CD14-positive monocyte (primary cell): ENCODE measurements at places on chromosomes 6 and 20.
A peak's percentile ranks its signal among the peaks of the same experiment; 100 is the strongest.

- H3K27me3 ChIP-seq: no peaks in the 10 kb centered on the region
- no peak for DNase-seq
Observed at GRCh38 chr6:113301651-113302050, 555.5 kb upstream of the MARCKS start.

DNA sequence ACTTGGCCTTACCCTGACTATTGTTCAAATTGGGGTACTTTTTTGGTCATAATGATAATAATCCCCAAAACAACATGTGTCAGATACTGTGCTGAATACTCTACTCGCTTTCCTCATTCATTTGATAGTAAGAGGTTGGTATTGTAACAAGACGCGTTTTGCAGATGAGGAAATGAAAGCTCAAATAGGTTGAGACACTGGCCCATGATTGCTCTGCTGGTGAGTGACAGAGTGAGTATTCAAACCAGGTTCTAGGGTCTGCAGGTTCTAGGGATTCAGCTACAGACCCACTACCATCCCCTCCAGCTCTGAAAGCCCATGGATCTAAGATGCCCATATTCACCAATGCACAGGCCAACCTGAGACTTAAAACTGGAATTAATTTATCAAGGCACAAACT lies 1.3 kb upstream of the ENPP4 start:
- peaks cover 31% of the 10 kb centered on the region for H3K4me1 ChIP-seq
- peak; percentile 37 for DNase-seq
- H3K4me3 ChIP-seq: no peak overlapping the region
- no peaks in the 10 kb centered on the region for H3K36me3 ChIP-seq

DNA sequence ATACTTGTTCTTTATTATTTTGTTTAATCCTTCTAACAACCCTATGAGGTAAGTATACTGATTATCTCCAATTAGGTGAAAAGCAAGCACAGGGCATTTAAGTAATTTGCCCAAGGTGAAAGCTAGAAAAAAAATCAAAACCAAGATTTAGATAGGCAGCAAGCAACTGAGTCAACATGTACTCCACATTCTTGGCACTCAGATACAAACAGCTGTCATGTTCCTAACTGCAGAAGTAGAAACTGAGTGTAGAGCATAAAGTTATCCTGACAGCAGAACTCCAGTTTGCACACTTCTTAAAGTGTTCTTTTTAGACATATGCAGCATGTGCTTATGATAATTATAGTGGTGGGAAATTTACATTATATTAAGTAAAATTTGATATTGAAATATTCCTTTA lies 278.1 kb downstream of the MEI4 start:
- H3K4me3 ChIP-seq: no peak overlapping the region
- DNase-seq: no peak
- H3K27ac ChIP-seq: no peak overlapping the region
- no peaks in the 10 kb centered on the region for H3K36me3 ChIP-seq

DNA sequence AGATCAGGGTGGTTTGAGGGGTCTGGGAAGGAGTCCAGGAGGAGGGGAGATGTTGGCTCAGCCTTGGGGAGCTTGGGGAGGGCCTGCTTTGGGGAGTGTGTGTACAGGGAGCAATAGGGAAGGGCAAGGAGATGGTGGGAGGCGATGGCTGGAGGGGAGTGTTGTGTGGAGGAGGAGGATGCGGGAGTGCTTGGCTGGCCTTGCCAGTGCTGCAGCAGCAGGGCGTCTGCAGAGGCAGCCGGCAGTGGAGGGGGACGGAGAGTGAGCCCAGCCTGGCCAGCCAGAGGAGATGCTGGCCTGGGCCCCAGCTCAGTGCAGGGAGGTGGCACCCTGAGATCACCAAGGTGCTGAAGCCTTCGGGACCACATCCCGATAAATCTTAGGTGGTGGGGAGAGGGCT lies 3.9 kb downstream of the IP6K3 start:
- H3K36me3 ChIP-seq: no peaks in the 10 kb centered on the region
- no peak overlapping the region for H3K4me3 ChIP-seq
- H3K4me1 ChIP-seq: peaks cover 12% of the 10 kb centered on the region
- DNase-seq: no peak
- H3K27me3 ChIP-seq: no peaks in the 10 kb centered on the region
- no peak overlapping the region for H3K27ac ChIP-seq

DNA sequence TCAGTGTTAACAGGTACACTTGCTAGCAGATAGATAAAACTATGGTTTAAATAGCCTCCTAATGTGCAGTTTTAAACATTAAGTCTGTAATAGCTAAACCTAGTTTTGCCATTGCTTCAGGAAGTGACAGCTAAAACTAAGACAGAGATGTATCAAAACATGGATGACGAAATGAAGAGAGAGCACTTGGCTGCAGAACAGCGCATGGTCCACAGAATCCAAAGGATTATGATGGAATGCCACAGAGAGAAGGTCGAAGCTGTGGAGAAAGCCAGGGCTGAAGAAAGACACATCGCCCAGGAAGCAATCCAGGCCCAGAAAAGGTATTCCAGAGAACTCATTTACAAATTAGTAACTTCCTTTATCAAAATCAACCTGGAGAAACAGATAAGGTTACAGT lies 11.6 kb downstream of the C6orf163 start:
- H3K4me1 ChIP-seq: no peaks in the 10 kb centered on the region
- no peak overlapping the region for H3K27ac ChIP-seq
- H3K36me3 ChIP-seq: no peaks in the 10 kb centered on the region
- no peak overlapping the region for H3K4me3 ChIP-seq

- no peak for DNase-seq
- no peaks in the 10 kb centered on the region for H3K27me3 ChIP-seq
- no peaks in the 10 kb centered on the region for H3K36me3 ChIP-seq
Observed at GRCh38 chr20:21936720-21937380, 231.4 kb downstream of the PAX1 start.
